ENCODE measurements at places on chromosomes 11 and 22.

- no peak for DNase-seq
These were observed 658 bp downstream of the C11orf71 start for GRCh38 chr11:114399490-114400215.

DNA sequence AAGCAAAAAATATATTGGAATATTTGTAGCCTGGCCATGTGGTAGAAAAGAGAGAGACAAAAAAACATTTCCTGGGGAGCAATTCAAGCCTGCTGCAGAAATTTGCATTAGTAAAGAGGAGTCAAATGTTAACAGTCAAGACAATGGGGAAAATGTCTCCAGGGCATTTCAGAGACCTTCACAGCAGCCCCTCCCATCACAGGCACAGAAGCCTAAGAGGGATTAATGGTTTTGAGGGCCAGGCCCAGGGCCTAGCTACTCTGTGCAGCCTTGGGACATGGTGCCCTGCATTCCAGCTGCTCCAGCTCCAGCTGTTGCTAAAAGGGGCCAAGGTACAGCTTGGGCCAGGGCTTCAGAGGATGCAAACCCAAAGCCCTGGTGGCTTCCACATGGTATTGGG, 46.8 kb downstream of the PGR start:
- DNase-seq: no peak

GRCh38 chr11:77046060-77046501, 11.9 kb downstream of the B3GNT6 start:
- no peak for DNase-seq

DNA sequence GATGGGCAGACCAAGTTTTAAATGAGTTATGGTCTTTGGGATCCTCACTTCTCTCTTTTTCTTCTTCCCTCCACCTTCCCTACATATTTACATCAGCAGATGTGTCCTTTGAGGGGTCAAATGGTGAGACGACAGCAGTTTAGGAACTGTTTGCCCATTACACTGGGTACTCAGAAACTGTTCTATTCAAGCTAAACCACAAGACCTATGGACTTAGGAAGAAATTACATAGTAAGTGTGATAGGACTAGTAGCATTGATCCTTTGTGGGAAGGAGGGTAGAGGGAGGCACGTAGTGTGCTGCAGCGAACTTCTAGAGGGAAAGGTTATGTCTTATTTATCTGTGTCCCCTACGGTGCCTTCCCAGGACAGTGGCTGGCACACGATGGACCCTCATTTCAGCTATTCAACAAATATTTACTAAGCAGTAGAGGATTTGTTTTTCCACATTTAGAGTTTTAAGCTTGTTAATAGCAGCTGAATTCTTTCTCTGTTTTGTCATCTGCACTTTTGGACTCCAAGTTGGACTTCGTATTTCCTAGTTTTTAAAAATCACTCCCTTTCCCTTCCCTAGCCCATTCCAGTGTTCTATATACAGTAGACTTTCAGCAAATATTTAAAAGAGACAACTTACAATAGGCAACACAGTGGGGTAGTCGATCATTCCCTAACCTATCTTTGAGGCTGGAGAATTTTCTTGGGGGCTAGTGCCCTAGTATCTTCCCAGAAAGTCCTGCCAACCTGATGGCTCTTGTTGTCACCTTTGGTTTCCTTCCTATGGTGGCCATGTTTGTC, 13.9 kb downstream of the FZD4 start:
- DNase-seq: no peak

GRCh38 chr11:117820071-117820470, 4.5 kb downstream of the FXYD2 start:
- DNase-seq: no peak

DNA sequence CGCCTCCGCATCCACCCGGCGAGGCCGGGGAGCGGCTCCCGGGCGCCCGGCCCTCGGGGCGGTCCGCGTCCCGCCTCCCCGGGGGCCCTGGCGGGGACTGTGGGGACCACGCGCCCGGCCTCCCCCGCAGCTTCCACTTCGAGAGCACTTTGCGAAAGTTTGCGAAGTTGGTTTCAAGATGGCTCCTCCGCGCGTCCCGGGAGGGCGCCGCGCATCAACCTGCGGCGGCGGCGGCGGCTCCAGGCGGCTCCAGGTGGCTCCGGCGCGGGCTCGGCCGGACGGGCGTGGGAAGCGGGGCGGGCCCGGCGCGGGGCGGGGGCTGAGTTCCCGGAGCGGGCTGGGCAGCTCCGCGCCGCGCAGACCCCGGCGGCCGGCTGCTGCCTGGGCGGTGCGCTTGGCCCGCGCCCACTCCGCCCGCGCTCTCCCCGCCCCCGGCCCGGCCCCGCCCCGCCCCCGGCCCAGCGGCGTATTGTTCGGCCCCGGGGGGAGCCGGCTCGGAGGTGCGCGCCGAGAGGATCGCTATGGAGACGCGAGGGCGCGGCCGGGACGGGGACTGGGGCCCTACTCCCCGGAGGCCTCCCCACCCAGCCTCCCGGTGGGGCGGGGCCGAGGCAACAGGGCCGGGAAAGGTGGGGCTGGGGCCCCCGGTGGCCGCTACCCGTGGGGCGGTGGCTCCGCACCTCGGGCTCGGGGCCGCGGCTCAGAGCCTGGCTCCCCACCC, at the start of gene CELSR1:
Gene CELSR1, minus strand, starts transcription at position 396 of the 721 bp plus-strand sequence. CDS start 450 bp downstream, outside the sequence.
- no peak for DNase-seq

DNA sequence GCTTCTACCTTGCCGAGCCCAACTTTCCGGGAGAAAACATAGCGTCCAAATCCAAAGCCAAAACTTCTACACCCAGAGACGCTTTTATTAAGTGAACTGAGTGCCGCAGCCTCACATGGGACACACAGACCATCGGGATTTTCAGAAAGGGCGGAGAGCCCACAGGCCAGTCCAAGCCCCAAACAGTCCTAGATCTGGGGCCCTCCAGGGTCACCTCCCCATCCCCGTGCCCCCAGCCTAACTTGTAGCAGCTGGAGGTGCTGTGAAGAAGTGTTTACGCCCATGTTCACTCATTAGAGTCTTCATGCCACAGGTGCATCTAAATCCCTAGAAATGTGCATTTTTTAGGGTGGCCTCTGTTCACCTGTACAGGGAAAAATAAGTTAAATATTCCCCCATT, 14.1 kb upstream of the ADORA2A start:
- no peak for DNase-seq

DNA sequence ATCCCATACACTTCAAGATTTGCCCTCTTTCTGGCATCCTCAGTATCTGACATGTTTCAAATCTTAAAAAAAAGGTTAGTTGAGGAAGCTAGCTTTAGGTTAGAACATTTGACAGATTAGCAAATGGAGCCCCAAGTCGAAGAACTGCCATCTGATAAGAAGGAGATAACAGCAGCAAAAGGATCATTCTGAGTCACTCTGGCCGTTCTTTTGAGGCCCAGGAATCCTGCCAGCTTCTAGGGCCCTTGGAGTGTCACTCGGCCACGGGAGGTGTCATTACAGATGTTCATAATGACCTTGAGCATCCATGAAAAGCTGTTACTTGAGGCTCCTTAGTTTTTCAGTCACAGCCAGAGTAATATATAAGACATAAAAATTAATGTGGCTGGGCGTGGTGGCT, 132.1 kb upstream of the RASSF10 start:
- no peak for DNase-seq

GRCh38 chr11:110850846-110851245, 138.6 kb upstream of the ARHGAP20 start:
- peak; percentile 18 for DNase-seq

- no peak for DNase-seq
These were observed 60.1 kb upstream of the GUCY1A2 start for GRCh38 chr11:107078375-107078774.

DNA sequence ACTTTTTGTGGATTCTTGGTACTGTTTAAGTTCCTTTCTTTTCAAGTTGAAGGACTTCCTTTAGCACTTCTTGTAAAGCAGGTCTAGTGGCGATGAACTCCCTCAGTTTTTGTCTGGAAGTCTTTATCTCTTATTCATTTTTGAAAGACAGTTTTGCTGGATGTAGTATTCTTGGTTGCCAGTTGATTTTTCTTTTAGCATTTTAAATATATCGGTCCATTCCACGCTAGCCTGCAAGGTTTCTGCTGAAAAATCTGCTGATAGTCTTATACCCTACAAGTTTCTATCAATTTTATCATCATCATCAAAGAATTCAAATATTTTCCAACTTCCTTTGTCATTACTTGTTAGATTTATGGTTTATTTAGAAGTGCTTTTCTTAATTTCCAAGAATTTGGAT, 14.7 kb upstream of the GLB1L2 start:
- no peak for DNase-seq

- no peak for DNase-seq
These were observed 48.5 kb downstream of the PPP6R3 start for GRCh38 chr11:68509066-68509465.

- DNase-seq: no peak
These were observed 77.7 kb downstream of the TRIM44 start for GRCh38 chr11:35740061-35740799.

- no peak for DNase-seq
These were observed 35.8 kb downstream of the INSC start for GRCh38 chr11:15150507-15150906.

DNA sequence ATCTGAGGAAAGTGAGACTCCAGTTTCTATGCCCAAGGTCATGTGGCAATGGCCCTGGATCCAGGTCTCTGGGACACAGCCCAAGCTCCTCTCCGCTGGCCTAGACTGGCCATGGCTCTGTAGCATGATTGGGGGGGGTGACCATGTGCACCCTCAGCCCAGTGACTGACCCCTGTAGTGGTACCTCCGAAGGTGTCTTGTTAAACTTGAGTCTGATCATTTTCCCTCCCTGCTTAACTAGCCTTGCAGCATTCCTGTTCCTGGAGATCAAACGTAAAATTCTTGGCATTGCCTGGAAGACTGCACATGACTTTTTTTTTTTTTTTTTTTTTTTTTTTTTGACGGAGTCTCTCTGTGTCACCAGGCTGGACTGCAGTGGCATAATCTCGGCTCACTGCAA, 1116.0 kb downstream of the TBC1D22A start:
- DNase-seq: no peak

- no peak for DNase-seq
These were observed 52.5 kb upstream of the A4GALT start for GRCh38 chr22:42773167-42773566.

GRCh38 chr11:125625630-125626287, 796 bp downstream of the CHEK1 start:
- peak; percentile 56 for DNase-seq

DNA sequence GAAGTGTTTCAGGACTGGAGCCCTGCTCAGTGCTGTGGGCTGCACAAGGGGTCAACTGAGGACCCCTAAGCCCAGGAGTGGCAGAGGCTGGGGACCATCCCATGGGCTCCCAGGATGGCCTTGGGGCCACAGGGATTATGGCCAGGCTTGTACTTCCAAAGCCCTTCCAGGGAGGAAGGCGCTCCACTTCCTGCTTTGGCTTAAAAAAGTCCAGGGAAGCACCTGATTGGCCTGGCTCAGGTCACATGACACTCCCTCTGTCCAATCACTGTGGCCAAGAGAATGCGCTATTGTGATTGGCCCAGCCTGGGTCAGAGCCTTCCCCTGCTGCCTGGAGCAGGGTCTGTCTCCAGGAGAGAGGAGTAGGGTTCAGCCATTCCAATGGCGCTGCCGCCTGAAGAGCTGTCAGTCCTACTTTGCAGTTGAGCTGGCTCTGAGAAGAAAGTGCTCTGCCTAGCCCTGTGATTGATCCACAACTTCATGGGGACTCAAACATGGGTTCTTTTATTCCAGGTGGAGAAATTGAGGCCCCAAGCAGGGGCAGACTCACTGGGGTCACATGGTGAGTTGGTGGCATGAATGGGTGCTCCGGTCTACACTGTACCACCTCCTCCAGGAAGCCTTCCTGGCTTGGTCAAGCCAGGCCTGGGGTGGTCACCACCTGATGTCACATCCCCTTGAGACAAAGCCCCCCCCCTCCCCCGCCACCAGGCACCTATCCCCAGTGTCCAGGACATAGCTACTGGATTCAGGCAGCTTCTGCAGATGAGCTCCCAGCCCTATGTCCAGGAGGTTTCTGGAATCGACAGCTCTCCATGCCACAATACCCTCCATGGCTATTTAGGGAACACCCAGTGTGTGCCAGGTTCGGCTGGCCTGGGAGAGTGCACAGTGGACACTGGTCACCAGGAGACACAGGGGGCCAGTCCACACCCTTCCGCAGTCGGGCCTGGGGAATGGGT, 48.2 kb downstream of the RTN4R start:
- DNase-seq: no peak

- DNase-seq: no peak
These were observed 125.0 kb downstream of the ABTB2 start for GRCh38 chr11:34232807-34233206.

- no peak for DNase-seq
These were observed at the start of gene OR2AG2 for GRCh38 chr11:6771926-6772893. Gene OR2AG2, minus strand, starts transcription at chr11:6771976. Its CDS starts 3,019 bp downstream, at chr11:6768957.

DNA sequence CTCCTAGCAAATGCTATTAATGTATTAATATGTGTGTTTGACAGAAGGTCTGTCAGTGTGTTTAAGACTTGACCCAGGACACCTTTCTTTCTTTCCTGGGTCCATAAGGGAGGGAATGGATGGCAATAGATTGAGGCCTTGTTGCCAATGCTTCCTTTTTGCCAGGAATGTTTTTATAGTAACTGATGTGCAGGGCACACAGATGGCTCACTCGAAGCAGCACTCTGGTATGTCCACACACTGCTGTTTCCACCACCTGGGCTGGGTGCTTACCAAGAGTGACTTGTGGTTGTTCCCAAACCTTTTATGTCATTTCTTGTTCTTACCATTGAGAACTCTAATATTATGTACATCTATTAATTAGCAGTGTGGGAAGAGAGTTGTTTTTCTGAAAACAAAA, 396.9 kb upstream of the SYN3 start:
- no peak for DNase-seq

GRCh38 chr11:28963187-28963586, 855.0 kb downstream of the METTL15 start:
- no peak for DNase-seq

DNA sequence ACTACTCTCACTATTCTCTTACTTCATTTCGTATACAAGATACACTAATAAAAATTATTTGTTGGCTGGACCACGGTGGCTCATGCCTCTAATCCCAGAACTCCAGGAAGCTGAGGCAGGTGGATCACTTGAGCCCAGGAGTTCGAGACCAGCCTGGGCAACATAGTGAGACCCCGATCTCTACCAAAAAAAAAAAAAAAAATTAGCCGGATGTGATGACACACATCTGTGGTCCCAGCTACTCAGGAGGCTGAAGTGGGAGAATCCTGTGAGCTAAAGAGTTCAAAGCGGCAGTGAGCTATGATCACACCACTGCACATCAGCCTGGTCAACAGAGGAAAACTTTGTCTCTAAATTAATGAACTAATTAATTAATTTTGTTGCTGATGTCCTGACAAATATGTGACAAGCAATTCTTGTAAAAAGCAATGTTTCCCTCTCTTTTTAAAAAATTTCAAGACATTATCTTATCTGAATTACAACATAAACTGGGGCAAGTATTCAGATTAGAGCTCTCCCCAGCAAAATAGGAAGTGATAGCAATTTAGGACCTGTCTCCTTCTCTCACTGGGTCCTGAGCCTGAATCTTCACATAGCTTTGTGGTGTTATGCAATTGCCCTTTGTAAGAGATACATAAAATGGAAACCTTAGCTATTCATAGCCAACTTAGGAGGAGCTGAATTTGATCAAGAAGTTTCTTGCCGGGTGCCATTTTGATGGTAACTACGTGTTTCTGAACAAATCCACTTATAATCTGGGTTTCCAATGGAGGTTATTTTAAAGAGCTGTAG, 17.6 kb upstream of the TMA7B start:
- no peak for DNase-seq

GRCh38 chr22:49406879-49407587, 420.6 kb downstream of the BRD1 start:
- no peak for DNase-seq
